ENCODE measurements at places on chromosomes 4 and X.

DNA sequence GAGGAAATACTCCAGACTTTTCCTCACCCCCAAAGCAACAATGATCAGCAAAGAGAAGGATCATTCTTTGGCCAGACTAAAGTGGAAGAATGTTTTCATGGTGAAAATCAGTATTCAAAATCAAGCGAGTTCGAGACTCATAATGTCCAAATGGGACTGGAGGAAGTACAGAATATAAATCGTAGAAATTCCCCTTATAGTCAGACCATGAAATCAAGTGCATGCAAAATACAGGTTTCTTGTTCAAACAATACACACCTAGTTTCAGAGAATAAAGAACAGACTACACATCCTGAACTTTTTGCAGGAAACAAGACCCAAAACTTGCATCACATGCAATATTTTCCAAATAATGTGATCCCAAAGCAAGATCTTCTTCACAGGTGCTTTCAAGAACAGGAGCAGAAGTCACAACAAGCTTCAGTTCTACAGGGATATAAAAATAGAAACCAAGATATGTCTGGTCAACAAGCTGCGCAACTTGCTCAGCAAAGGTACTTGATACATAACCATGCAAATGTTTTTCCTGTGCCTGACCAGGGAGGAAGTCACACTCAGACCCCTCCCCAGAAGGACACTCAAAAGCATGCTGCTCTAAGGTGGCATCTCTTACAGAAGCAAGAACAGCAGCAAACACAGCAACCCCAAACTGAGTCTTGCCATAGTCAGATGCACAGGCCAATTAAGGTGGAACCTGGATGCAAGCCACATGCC lies 89.7 kb downstream of the TET2 start:
- no peak for DNase-seq

DNA sequence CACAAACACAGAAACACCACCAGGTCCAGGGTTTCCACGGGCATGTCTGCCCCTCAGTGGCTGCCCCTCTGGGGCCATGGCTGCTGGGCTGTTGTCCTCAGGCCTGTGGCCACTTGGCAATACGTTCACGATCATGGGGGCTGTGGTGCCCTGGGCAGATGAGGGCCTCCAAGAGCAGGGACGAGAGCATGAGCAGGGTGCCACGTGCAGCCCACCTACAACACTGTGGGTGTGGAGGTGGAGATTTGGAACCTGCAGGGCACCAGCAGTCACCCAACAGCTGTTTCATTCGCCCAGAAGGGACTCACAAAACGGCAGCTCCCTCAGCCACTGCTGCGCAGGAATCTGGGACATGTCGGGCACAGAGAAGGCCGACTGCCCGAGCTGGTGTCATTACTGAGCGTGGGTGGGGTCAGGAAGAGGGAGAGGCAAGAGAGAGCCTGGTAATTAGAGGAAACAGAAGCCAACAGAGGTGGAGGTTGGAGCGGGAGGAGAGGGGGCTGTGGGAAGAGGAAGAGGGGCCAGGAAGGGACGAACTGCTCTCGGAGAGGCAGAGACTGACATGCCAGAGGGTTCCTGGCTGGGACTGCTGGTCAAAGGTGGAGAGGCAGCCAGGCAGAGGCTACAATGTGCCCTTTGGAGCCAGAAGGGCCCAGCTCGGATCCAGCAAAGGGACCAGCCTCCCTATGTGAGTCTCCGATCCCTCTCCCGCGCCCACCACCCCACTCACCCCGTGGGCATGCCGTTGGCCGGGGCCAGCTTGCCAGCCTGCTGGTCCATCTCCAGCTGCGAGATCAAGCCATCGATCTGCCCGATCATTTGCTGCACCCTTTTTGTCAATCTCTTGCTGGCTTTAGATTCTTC lies 23.1 kb downstream of the FGFR3 start:
- DNase-seq, result no peak

DNA sequence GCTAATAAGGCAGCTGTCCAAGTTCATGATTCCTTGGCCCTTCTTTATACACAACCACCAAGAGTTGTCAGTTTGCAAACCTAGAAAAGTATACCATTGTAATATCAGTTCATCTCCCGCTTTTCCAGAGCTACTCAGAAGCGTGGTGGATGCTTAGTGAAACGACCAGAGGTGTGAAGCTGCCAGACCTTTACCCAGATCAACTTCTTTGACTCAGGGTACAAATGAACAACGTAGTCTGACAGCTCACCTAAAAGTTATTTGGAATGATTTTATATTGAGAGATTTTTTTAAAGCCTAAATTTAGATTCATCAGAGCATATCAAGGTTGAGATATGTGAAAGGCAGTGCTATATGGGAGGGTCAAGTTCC lies 169.7 kb downstream of the CBR4 start:
- DNase-seq, result no peak

- DNase-seq, result no peak
Measured at GRCh38 chr4:38920186-38920585, 52.6 kb downstream of the FAM114A1 start.

DNA sequence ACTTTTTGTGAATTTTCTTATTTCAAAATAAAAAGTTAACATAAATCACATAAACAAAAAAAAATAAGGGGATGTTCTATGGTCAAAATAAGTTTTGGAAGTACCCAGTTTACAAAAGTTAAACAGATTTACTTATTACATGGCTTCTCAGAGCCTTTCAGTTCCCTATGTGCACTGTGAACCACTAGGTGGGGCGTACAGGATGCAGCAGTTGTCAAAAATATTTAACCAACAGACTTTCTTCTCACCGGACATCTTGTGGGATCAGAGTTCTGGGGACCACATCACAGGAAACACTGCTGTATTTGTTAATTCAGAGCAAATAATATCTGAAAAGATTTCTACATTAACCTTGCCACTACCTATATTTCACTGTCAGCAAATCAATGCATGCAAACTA lies 74.1 kb downstream of the SMARCA1 start:
- DNase-seq, result no peak

- no peak for DNase-seq
Measured at GRCh38 chr4:1459722-1460511, 53.7 kb upstream of the NKX1-1 start.

DNA sequence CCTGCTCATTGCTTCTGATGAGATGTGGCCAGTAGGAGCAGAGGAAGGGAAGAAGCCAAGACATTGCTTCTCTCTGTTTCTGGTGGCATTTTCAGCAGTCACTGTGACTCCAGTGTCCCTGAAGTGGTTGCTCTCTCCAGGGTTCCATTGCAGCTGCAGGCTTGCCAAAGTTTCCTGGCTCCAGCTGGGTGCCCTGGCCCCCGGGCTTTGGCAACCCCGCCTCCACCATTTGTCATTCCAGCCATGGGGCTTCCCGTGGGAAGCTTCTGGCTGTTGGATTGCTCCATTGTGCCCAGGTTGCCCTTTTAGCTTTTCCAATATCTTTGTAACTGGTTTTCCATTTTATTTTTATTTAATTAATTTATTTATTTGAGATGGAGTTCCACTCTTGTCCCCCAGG lies 12.7 kb downstream of the FGFBP1 start:
- no peak for DNase-seq
